ENCODE measurements at places on chromosomes 6 and 20. TPM values are rescaled to one million over a fixed set of nuclear protein-coding genes. Genes with fewer than 3 reads are reported as not detected.
A peak's percentile ranks its signal among the peaks of the same experiment; 100 is the strongest.

GRCh38 chr20:54028276-54029011, 42.0 kb downstream of the BCAS1 start:
- H3K27ac ChIP-seq, result no peak overlapping the region
- no peaks in the 10 kb centered on the region for H3K27me3 ChIP-seq
- no peak for DNase-seq
- H3K4me3 ChIP-seq, result no peak overlapping the region
- no peaks in the 10 kb centered on the region for H3K36me3 ChIP-seq
- H3K4me1 ChIP-seq, result no peaks in the 10 kb centered on the region

The EEF1E1 gene
- total RNA-seq, result 46.6 TPM

DNA sequence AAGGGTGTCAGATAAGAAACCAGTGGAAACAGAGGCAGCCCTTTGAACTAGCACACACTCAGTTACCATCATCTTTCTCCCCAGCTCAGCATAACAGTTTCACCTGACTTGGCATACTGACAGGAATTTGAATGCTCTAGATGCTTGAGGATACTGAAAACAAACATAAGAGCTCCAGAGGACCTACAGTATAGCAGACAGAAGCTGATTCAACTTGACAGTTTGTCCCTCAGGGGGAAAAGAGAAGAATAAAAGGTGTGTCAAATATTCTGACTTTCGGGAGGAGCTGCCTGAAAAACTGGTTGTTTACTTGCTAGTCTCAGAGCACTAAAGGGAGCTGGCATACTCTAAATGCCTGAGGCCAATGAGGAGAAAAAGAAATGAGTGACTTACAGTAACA, 35.1 kb downstream of the EYS start:
- H3K27ac ChIP-seq, result no peak overlapping the region
- no peaks in the 10 kb centered on the region for H3K27me3 ChIP-seq
- no peaks in the 10 kb centered on the region for H3K36me3 ChIP-seq
- H3K4me3 ChIP-seq, result no peak overlapping the region
- H3K4me1 ChIP-seq, result peaks cover 6% of the 10 kb centered on the region

The ASIP gene
- not detected for total RNA-seq

- H3K27ac ChIP-seq, result no peak overlapping the region
- peaks cover 18% of the 10 kb centered on the region for H3K36me3 ChIP-seq
- H3K27me3 ChIP-seq, result no peaks in the 10 kb centered on the region
- H3K4me3 ChIP-seq, result peak overlapping the region; percentile 88
Measured at GRCh38 chr20:38445901-38446425, 10.8 kb upstream of the SNHG17 start.

GRCh38 chr20:53652090-53652858, 58.6 kb upstream of the ZNF217 start:
- no peaks in the 10 kb centered on the region for H3K36me3 ChIP-seq
- H3K4me3 ChIP-seq, result no peak overlapping the region
- H3K27me3 ChIP-seq, result no peaks in the 10 kb centered on the region
- no peak overlapping the region for H3K27ac ChIP-seq
- no peak for DNase-seq

The IRAK1BP1 gene
- 5.0 TPM for total RNA-seq

The FKBP1C gene
- 0.56 TPM for total RNA-seq
